ENCODE measurements at places on chromosomes 12 and 14. TPM values are rescaled to one million over a fixed set of nuclear protein-coding genes. Genes with fewer than 3 reads are reported as not detected.

The SOX5 gene
- polyA plus RNA-seq = 5.8 TPM

The ASCL1 gene
- 0.31 TPM for polyA plus RNA-seq

The TSHR gene
- polyA plus RNA-seq = 0.12 TPM

The PRICKLE1 gene
- 45.9 TPM for polyA plus RNA-seq

The LMBR1L gene
- 59.6 TPM for polyA plus RNA-seq

Data from renal pelvis (tissue), 12 donors.